ENCODE measurements at places on chromosomes 4 and X. TPM values are rescaled to one million over a fixed set of nuclear protein-coding genes. Genes with fewer than 3 reads are reported as not detected.
A peak's percentile ranks its signal among the peaks of the same experiment; 100 is the strongest.

GRCh38 chr4:110621839-110622751 lies 782 bp downstream of the PITX2 start:
- DNase-seq, result no peak

DNA sequence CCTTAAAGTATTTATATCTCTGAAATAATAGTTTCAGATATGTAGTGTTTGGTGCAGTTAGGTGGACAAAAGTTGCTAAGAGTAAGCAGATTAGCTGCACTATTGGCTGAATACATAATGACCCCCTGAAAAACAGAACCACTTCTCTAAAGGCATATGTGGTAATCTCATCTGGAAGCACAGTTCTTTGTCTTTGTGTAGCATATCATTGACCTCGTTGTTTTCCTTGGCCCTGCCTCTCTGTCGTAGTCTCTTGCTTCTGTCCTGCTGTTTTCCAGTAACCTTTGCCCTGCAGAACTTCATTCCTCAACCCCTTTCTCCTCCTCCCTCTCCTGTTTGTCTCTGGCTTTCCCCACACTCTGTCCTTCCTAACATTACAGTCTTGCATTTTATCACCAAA lies 41.4 kb downstream of the JADE3 start:
- no peak for DNase-seq

GRCh38 chr4:28014469-28014868 lies 1153.8 kb downstream of the STIM2 start:
- DNase-seq, result no peak

DNA sequence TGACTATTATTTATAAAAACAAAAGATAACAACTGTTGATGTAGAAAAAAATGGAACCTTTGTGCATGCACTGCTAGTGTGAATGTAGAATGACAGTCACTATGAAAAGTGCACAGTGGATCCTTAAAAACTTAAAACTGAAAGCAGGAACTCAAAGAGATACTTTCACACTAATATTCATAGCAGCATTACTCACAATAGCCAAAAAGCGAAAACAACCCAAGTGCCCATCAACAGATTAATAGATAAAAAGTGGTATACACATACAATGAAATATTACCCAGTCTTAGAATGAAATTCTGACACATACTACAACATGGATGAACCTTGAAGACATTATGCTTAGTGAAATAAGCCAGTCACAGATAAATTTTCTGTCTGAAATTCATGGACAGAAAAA lies 23.8 kb downstream of the CENPC start:
- no peak for DNase-seq

DNA sequence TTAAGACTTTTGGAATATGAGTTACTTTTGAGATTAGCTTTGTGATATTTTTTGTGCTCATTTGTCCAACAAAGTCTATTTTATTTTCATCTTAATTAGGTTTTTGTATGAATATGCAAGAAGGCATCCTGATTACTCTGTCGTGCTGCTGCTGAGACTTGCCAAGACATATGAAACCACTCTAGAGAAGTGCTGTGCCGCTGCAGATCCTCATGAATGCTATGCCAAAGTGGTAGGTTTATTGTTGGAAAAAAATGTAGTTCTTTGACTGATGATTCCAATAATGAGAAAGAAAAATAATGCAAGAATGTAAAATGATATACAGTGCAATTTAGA lies 10.8 kb downstream of the ALB start:
- no peak for DNase-seq

DNA sequence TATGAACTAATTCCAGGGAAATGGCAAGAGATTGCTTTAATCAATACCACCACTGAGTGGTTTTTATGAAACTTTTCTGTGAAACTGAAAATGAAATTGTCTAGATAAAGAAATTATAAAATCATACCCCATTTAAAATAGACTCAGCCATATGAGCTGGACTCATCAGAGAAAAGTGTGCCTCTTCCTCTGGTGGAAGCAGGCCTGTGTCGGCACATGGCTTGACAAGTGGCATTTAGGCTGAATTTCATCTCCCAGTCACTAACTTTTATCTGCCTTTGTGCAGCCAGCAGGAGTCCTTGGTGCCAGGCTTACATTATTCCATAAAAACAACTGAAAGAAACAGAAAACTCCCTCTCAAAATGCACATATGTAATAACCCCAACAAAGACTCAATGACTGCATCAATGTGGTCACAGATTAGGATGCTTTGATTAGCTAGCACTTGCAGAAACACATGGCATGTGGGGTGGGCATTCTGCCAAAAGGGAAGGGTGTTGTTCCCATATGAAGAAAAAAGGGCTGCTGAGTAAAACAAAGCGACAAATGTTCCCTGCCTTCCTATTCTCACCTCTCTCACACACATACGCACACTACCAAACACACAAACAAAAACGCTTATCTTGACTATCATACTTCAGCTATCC lies 232.3 kb downstream of the PABPC4L start:
- DNase-seq, result peak; percentile 0

DNA sequence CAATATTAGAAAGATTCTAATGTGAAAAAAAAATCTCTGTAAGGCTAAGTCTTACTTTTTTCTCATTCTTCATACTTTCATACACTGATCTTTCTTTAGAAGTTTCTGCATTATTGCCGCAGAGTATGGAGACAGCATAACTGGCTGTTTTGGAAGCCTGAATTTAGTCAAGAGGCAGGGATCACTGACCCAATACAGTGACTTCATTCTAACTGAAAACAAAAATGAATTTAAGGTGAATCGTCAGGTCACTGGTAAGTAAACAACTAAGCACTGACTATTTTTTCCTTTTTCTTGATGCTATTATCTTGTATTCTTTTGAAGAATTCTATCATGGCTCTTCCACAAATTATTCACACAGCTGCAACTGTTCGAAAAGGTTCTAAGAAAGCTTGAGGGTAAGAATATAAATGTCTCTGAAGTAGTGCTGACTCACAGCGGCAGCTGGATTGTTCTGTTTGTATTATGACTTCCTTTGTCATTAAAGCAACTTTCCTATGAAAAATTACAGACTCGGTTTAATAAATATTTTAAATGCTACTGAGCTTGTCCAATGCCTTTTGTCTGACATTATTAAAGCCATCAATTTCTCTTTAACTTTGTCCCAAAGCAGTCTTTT lies 609.3 kb downstream of the FSTL5 start:
- no peak for DNase-seq

GRCh38 chr4:187937557-187937956 lies 58.0 kb upstream of the ZFP42 start:
- no peak for DNase-seq

- DNase-seq, result no peak
Observed at GRCh38 chrX:112704187-112704586, 24.4 kb upstream of the LHFPL1 start.

DNA sequence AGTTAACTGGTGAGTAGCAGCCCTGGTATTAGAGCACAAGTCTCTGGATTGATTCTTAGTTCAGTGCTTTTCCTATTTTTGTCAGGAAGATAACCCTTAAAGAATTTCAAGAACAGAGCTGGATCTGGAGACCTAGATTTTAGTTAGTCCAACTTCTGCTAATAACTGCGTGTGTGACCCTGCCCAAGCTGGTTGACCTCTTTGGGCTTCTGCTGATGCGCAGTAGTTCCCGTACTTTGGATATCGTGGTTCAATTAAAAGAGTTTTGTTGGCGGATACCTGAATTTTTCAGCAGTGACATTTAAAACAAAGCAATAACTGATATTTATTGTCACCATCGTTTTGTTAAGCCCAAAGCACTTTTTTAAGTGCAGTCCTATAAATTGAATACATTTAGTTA lies 9.3 kb downstream of the MSMO1 start:
- no peak for DNase-seq

GRCh38 chrX:10579112-10580011 lies 41.0 kb downstream of the MID1 start:
- no peak for DNase-seq

DNA sequence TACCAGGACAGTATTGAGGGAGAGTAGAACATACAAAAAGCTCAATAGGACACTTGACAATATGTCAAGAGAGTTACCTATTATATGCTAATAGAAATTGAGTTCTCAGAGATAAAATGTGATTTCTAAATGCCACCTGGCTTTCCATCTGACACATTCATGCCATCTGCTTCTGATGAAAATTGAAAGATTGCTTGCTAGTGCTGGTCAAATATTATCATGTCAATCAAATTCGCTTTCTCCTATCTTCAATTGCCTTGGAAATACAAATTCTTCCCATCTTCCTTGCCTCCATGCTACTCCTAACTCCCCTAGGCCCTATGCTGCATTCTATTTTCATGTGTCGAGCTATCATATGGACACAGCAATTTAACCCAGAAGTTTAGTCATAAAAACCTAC lies 1076.9 kb downstream of the ARAP2 start:
- DNase-seq, result no peak

GRCh38 chr4:2073808-2074481 lies 14.8 kb downstream of the NAT8L start:
- DNase-seq, result no peak

GRCh38 chr4:609400-610050 lies 15.8 kb upstream of the PDE6B start:
- DNase-seq, result no peak

DNA sequence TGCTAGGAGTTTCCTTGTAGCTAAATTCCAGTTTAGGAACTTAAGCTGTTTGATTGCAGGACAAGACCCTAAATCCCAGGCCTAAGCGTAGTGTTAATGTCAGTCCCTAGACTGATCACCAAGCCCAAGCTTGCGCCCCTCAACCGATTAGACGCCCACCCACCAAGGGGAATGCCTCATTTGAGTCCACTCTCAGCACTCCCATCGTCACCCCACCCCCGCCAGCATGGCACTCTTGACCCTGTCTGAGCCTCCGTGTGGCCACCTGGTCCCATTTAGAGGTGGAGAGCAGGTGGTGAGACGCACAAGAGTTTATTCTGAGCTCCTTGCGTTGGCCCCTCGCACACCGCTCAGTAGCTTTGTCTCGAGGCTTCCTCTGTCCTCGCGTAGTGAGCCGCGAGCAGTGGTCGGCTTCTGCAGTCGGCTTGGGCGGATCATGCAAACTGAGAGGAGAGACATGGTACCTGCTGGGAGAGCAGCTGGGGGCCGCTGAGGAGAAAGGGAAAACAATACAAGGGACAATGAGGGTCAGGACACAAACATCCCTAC lies 48.5 kb upstream of the ZNF157 start:
- DNase-seq, result no peak

DNA sequence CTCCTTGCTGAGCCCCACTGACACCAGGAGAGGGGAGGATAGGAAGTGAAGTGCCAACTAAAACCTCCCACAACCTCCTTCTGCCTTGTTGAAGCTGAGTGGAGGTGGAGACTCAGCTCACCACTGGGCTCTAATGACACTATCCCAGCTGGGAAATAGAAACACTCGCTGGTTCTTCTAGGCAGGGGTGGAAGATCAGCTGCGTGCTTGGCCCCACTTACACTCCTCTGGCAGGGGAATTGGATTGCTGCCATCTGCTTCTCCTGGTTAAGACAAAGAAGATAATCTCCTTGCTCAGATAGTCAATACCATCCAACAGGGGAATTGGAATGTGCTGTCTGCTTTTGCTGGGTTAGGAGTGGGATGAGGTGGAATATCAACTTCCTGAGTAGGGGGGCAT lies 392.5 kb downstream of the ZNF674 start:
- no peak for DNase-seq

GRCh38 chrX:72366178-72366577 lies 60.5 kb upstream of the CITED1 start:
- DNase-seq, result no peak

DNA sequence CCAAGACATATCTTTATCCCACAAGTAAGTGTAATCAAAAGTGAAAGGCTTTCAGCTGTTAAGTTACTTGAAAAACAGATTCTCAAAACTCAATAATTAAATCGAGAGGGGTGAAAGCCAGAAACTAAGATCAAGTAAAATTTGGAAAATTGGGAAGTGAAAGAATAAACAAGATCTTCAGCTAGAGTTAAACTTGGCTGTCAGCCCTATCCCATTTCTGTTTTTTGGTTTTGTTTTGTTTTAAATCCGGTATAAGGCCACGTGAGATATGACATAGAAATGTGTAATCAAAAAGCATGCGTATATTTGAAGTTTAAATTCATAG lies 856.8 kb downstream of the STIM2 start:
- DNase-seq, result no peak

DNA sequence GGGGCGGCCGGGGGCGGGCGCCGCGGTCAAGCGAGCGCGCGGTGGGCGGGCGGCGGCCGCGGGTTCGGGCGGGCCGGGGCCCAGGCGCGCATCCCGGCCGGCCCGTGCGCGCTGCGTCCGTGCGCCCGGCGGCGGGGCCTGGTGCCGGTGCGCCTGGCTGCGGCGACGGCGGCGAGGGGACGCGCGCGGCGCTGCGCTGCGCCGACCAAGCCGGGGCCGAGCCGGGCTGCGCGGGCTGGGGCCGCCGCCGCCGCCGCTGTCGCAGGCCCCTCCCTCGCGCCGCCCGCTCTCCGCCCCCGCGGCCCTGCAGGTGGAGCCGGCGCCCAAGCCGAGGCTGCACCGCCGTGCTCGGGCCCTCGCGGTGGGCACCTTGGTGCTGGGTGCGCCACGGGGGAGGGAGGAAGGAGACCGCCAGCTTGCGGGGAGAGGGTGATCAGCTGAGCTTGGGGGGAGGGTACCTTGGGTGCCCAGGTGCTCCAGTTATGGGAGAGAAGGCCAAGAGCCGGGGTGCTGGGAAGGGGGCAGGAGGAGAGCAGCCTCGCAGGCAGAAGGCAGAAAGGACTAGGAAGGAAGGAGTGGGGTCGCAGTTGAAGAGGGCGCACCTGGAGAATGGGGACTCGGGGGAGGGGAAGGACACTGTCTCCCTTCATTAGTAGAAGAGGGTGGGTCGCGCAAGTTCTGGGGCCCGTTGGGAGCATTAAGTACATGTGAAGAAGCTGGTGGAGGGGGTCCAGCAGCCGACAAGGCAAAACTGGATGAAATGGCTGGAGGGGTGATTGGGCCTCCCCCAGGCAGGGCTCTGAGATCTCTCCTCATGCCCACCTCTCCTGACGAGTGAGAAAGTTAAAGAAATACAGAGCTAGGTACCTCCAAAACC lies at the start of gene PPP2R2C:
Gene PPP2R2C (minus strand): TSS at position 228 of the 877 bp plus-strand sequence. CDS start 385 bp downstream, outside the sequence.
- DNase-seq, result no peak

DNA sequence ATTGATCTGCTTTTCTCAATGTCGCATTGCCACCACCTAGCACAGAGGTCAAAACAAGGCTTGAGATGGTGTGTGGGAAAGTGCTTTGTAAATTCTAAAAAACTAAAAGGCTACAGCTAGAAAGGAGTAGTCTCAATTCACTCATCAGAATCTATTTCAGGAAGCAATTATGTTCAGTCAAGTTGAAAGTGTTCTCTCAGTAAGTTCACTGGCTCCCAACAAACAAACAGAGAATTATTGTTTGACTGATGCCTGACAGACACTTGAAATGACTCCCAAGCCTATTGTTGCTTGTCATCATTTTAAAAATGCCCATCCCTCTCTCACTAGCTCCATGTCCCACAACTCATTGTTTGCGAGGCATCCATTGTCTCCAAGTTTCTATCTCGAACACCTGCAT lies 419.6 kb upstream of the CPEB2 start:
- no peak for DNase-seq

The RTL5 gene
- 23.7 TPM for polyA plus RNA-seq

The MAGEE2 gene
- polyA plus RNA-seq, result 0.70 TPM

The FGF16 gene
- not detected for polyA plus RNA-seq

The TRPC5OS gene
- polyA plus RNA-seq, result 0.13 TPM

The GPR50 gene
- polyA plus RNA-seq, result 0.10 TPM

The STS gene
- 6.5 TPM for polyA plus RNA-seq

The SPANXA2 gene
- not detected for polyA plus RNA-seq

The MCF2 gene
- polyA plus RNA-seq, result 1.3 TPM

The AFM gene
- polyA plus RNA-seq, result 16.7 TPM

The NPY5R gene
- polyA plus RNA-seq, result 6.5 TPM

The PRR32 gene
- not detected for polyA plus RNA-seq

The SYN1 gene
- 6.5 TPM for polyA plus RNA-seq

Measured in left kidney (tissue), 8 donors.